ENCODE measurements at places on chromosomes 13 and 19.

- no peak for DNase-seq
Measured at GRCh38 chr19:39264306-39265290, 3.6 kb upstream of the IFNL2 start.

GRCh38 chr13:45718063-45718462 is 15.9 kb downstream of the CBY2 start:
- no peak for DNase-seq

GRCh38 chr13:32126278-32126677 is 94.7 kb downstream of the FRY start:
- no peak for DNase-seq

DNA sequence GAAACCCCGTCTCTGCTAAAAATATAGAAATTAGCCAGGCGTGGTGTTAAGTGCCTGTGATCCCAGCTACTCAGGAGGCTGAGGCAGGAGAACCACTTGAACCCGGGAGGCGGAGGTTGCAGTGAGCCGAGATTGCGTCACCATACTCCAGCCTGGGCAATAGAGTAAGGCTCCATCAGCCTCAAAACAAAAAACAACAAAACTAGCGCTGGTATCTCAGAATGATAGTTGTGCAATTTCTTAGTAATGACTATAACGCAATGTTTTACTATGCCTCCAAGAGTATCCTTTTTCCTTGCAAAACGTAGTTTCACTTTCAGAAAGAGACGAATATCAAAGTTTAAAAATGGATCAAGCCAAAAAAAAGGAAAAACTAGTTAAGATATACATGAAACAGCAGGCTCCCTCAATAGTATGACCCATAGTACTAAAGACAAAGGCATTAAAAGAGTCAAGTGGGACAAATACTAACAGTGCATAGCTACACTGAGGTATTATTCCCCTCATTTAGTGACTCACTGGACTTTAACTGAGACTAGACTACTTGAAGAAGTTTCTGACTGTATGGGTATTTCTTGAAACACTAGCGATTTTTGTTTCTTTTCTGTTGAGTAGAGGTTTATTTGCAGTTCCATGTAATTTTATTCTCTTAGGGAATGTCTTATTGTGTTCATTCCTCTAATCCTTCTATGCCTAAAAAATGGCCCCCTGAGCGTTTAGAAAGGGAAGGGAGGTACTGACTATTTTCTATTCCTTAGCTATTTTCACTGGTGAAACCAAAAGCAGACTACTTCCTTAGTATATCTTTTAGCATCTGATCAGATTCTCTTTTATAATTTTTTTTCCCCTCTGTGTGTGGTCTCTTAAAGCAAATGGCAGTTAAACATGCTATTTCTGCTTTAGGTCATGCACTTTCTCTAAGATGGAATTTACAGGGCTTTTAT is 10.4 kb upstream of the ITM2B start:
- DNase-seq, result no peak

- no peak for DNase-seq
Measured at GRCh38 chr19:9528757-9529336, 9.6 kb downstream of the ZNF426 start.

- DNase-seq, result no peak
Measured at GRCh38 chr13:81917810-81918209, 1576.9 kb upstream of the SPRY2 start.

GRCh38 chr13:112053167-112053743 is 13.7 kb upstream of the SOX1 start:
- DNase-seq, result no peak

- no peak for DNase-seq
Measured at GRCh38 chr13:39462428-39462827, 140.6 kb downstream of the LHFPL6 start.

GRCh38 chr13:26716984-26717383 is 43.6 kb downstream of the GPR12 start:
- no peak for DNase-seq

GRCh38 chr13:99995589-99996380 is 14.2 kb downstream of the ZIC2 start:
- no peak for DNase-seq

DNA sequence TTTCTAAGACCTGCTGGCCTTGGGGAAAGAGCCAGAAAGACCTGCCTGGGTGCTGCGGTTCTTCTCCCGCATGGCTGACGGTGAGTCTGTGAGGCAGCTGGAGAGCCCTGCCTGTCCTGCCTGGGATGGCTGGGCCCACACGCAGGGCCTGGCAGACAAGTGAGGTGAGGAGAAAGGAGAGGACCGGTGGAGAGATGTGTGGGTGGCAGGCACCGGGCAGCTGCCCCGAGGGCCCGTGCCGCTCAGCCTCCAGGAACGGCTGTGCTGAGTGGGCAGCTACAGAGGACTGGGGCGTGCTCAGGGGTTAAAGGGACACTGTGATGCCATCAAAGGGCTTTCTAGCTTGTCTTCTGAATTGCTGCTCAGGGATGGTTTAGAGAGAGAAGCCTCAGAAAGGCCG is 53.8 kb downstream of the MLLT1 start:
- DNase-seq, result no peak

DNA sequence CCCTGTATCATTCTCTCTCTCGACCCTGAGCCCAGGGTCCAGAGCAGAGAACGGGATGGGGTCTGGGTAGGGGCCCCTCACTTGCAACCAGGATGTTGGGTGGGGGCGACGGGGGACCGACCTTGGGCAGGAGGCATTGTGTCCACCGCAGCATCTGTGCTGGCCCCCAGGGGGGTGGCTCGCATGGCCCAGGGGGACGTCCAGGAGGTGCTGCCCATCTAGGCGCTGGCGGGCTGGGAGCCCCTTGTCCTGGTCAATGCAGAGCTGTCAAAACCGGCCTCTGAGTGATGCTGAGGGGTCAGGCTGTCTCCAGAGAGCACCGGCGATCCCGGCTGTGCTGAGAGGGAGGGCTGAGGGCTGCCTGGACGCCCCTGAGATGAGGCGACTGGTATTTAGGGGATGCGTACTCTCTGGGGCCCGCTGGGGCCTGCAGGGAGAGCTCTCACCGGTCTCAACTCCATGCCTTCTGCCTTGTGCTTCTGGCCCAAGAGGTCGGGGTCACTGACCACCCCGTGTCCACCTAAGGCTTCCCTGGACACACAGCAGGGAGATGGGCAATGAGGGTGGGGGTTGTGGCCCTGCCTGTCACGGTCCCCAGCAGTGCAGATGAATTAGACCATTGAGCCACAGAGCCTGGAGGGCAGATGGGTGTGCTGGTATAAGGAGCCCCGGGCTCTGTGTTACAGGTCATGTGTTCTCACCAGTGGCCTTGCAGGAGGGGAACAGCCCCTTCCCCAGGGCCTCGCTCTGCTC is 8.6 kb downstream of the RPS9 start:
- no peak for DNase-seq

- no peak for DNase-seq
Measured at GRCh38 chr13:39563470-39563735, 39.6 kb downstream of the LHFPL6 start.

DNA sequence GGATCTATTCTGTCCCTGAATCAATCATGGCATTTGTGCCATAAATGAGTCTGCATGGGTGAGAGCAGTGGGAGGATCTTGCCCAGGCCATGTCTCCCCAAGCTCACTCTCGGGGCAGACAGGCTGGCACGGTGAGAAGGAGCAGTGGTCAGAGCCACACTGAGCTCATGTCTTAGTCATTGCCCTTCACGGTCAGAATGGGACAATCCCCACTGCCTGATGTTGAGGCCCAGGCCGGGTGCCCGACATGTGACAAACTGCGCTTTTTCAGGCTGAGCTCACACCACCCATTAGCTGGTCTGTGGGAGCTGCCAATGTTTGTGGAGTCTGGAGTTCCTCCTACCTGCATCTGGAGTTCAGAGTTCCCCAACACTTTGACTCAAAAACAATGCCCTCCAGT is 481.9 kb downstream of the COG6 start:
- no peak for DNase-seq

DNA sequence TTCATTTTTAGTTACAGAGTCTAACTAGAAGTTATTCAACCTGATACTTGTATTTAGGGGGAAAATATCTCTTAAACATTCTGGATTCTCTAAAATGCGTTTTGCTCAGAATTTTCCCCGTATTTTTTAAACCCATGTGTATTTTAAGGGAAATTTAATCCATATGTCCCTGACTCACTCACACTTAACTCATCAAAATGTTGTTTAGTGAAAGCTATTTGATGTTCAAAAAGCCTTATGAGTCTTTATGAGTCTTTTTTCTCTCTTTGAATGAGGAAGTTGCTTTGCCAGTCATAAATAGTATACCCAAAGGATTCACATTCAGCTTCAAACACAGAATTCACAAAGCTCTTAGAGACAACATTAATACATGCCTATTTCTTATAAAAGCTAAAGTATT is 16.4 kb downstream of the MAB21L1 start:
- no peak for DNase-seq

DNA sequence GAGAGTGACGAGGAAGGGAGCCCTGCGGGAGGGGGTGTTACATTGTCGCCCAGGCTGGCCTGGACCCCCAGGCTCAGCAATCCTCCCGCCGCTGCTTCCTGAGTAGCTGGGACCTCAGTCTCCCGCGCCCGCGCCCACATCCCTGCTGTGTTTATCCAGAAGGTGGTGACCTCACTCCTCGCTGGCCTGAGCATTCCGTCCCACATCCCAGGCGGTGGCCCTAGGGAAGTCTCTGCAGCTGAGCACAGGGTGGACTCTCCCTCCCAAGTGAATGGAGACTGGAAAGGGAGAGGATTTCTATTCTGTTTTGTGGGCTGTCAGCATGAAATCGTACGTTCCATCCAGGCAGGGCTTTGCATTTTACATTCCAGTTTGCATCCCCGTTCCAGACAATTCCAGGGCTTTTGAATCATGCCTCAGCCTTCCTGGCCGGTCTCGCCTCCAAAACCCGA is 401 bp upstream of the ZNF765 start:
- DNase-seq, result no peak

DNA sequence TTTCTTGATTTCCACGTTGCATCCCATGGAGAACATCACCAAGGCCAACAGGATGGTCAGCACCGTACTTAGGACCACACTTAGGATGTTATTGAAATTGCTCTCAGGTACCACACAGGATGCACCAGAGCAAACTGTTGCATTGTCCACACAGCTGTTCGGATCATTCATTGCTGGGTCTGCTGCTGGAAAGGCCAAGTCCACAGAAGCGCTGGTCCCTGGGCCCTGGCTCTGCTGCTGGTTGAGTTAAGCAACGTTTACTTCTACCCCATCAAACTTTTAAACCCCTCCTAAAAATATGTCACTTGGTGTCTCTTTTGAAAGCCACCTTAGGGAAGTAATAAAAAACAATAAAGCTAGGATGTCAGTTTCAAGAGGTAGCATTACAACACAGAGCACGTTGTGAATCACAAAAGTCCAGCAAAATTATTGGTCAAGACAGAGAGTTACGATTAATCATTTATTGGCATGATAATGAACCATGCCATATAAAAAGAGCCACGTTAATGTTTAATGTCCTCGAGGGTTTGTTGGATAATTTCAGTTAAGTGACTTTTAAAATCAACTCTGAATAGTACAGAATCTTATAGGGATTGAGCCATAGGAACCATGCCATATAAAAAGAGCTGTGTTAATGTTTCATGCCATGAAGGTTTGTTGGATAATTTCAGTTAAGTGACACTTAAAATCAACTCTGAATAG is at the start of gene SLC10A2:
TSS of gene SLC10A2 (minus strand) at position 339 of the 702 bp plus-strand sequence. CDS start at position 171, 168 bp downstream.
- no peak for DNase-seq

GRCh38 chr19:18097993-18098890 is 664 bp downstream of the MAST3 start:
- DNase-seq, result no peak

DNA sequence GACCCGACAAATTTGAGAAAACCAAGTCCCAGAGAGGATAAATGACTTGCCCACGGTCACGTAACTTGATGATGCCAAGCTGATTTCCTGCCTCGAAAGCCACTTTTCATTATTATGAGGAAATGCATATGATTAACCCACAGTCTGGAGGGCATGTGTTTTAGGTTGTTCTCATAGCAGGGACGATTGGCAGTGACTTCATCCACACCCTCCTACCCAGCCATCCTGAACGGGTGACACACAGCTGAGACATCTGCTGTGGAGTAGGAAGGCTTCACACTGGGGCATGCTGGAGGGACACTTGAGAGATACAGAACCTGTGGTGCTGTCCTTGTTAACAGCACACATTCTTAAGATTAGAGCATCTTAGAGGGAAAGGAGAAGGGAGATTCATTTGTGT is 65.4 kb upstream of the WDFY2 start:
- DNase-seq, result no peak
